SK-N-DZ (cell line): ENCODE measurements at places on chromosomes 4 and X.

GRCh38 chrX:3263681-3264126 is 82.7 kb downstream of the MXRA5 start:
- DNase-seq, result no peak

GRCh38 chrX:130728208-130728607 is 174.8 kb downstream of the ENOX2 start:
- DNase-seq, result no peak

- DNase-seq, result peak; percentile 72
Observed at GRCh38 chr4:76179398-76180318, 31.5 kb upstream of the NUP54 start.

DNA sequence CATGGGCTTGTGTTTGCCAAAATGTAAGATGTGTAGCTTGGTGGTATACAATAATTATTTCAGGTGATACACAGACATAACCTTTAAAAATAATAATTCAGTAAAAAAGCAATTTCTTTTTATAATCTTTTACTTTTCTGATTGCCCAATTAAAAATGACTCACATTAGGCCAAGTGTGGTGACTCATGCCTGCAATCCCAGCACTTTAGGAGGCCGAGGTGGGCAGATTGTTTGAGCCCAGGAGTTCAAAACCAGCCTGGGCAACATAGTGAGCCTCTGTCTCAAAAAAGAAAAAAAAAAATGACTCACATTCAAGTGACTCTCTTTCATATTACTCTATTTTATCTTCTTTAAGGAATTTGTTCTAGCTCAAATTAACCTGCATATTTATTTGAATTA is 449.4 kb upstream of the HTR2C start:
- DNase-seq, result no peak

DNA sequence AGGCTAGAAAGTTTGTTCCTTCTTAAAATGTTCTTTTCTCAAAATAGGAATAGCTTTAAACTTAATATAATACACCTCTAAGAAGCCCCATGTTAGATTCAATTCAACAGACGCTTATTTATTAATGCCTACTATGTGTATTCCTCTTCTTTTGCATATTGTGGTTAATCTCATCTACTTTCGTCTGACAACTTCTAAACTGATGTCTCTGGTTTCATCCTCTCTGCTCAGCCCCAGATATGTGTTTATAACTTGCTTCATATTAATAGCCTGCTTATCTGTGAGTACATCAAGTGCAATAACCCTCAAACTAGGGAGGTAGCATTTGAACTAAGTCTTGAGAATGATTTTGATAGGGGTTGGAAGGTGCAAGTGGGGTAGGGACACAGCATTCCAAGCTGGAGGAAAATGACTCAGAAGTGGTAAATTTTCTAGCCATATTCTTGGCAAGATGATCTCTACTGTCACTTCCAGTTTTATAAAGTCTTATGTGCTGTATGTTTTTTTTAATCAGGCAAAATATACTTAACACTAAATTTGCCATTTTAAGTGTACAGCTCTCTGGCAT is 37.0 kb downstream of the STK26 start:
- no peak for DNase-seq

DNA sequence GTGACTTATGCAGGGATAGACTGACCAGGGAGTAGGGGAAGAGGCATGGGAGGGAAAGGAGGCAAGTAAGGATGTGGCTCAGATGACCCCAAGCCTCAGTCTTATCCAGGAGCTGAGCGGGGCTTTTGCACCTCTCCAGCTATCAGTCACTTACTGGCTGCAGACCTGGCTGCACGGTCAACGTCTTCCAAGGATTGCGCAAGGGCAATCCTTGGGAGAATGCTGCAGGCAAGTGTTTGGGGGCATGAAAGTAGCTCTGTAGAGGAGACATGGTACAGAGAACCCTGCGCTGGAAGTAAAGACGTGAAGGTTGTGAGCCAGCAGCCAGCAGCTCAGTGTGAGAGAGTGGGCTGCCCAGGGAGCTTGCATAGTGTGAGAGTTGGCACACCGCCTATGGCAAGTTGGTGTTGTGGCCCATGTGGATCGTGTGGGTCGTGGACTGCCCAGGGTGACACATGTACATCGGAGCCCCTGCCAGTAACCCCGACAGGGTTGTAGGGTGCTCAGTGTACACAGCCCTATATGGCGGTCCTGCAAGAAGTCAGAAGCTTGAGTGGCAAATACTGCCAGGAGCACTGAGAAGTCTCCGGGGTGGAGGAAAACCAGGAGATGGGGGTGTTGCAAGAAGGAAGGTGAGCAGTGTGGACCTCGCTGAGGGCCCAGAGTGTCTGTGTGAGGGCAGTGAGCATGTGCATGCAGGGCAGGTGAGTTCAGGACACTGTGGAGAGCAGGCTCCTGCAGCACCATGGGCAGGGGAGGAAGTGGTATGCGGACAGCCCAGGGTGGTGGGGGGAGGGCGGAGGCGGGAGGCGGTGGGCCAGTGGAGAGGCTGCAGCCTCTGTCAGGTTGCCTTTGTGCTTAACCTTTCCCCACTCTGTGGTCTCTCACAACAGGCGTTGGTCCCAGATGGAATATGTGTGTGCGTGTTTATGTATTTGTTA is 50.9 kb downstream of the KIT start:
- no peak for DNase-seq

DNA sequence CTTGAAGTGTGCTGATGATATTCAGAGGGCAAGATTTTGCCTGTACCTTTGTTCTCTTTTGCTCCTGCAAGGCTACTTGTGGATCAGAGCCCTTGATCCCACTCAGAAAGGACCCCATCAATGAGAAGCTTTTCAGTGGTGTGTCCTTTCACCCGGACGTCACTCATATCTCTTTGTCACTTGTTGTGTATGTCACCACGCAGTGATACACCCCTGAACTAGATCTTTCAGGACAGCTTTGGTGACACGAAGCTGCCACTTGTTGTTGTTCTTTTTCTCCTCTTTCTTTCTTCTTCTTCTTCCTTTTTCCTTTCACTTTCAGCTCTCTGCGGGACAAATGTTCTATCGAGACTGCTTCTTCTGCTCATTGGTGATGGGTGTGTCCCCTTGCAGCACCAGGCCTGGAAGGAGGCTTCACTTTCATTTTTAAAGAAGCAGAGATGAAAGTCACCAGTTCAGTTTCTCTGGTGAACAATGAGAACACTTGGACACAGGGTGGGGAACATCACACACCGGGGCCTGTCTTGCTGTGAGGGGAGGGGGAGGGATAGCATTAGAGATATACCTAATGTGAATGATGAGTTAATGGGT is 83.6 kb downstream of the NBDY start:
- DNase-seq, result no peak

- DNase-seq, result no peak
Observed at GRCh38 chr4:147339100-147339499, 141.8 kb upstream of the EDNRA start.

DNA sequence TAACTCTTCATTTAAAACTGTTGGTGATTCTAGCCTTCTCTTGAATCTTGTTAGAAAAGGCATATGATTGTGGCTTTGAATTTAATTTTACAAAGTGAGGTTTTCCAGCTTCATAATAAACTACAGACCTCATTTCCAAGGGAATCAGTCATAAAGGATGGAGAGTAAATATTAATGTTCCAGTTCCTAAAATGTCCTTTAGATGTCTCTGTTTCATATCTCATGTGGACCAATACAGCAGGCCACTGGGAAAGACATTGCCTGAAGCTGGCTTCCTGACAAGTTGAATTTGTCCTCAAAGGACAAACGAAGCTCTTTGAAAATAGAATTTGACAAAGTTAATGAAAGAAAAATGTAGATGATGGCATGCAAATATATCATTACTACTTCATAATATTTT is 125.4 kb downstream of the ZNF330 start:
- DNase-seq, result peak; percentile 61

DNA sequence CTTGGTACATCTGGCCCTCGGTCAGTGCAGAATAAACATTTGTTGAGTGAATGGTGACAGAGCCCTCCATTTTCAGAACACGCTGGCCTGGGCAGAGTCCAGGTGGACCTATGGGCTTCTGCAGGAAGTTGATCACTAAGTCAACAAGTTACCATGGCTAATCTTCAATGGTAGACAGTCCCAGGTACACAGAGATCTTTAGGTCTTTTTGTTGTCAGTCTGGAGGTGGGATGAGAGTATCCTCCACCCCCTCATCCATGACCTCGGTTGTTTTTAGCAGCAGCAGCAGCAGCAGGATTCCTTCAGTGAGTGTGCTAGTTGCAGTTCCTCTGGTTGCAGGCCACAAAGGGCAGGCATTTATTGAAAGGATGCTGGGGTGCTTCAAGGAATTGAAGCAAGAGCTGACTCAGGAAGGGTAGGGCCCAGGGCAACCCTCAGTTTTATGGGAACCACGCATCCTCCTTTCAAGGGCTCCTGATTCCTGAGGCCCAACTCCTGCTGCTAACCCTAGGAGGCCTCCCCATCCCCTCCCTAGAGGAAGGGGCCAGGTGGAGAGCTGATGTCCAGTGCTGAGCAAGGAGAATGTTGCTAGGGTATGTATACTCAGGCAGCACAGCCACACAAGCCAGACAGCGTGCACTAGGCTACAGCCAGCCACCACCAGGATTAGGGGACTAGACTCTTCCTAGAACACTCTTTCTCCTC is 1.7 kb upstream of the USP27X start:
- DNase-seq, result no peak
